ENCODE measurements at places on chromosomes 7 and 10.

GRCh38 chr10:113031147-113031546 is 81.1 kb downstream of the TCF7L2 start:
- DNase-seq: no peak

- DNase-seq: no peak
These were observed 217.6 kb downstream of the KCNMA1 start for GRCh38 chr10:77419979-77420378.

DNA sequence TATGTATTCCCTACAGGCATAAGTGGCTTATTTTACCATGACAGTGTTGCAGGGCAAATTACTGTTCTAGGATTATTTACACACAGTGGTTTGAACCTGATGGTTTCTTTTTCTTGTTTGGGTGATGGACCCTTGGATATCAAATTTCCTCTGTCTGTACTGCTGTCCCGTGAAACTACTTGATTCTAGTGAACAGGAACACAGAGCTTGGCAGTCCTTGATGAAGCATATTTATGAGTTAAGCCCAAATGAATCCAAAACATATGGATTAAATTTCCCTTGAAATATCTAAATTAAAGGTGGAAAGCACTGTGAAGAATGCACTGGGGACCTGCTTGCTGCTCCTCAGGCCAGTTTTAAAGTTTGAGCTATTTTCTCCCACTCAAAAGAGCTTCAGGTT is 635.3 kb downstream of the INHBA start:
- no peak for DNase-seq

DNA sequence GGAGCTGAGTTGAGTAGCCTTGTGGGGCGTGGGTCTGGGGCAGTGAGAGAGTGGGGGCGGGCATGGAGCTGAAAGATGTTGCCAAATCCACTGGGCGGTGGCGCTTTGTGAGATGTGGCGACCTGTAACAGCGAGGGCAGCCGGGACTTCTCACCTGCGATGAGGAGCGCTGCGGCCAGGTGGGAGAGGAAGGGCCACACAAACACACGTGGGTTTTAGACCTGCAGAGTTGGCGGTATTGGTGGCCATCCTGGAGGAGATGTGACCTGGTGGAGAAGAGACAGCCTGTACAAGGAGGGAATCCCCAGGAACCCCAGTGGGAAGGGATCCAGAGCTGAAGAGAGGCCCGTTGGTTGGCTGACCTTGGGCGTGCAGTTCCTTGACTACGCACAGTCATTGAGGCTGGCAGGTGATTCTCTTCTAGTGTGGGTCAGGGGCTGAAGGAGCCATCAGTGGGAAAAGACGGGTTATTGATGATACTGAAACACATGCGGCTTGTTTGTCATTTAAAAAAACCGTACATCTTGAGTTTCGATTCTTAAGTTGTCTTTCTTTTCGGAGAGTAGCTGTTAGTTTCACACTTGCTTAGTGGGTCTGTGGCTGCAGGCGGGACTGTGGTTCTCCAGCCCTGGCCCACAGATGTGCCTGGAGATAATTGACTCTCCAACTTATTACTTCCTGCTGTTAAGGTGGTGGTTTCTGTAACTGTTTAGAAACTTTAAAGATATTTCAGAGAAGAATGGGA is 2.4 kb downstream of the CHST12 start:
- peak; percentile 52 for DNase-seq

- no peak for DNase-seq
These were observed 311.7 kb upstream of the NFE2L3 start for GRCh38 chr7:25840209-25840792.

GRCh38 chr7:117230276-117231046 is 92.4 kb downstream of the WNT2 start:
- DNase-seq: no peak

DNA sequence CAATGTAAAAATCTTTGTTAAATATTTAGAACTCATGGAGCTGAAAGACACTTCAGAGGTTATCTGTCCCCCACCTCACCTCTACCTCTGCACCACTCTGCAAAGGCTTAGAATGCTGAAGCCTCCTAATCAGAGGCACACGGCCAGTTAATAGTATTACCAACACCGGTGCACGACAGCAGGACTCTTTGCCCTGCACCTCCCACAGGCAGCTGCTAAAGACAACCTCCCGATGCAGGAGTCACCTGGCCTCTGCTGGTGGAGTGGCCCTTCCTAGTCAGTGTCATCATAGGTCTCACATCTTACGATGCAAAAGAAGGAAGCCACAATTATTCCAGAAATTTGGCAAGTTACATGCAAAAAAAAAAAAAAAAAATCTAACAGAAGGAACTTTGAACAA is 66.6 kb upstream of the MGMT start:
- DNase-seq: no peak

- DNase-seq: no peak
These were observed 36.6 kb upstream of the CALD1 start for GRCh38 chr7:134742688-134743350.

DNA sequence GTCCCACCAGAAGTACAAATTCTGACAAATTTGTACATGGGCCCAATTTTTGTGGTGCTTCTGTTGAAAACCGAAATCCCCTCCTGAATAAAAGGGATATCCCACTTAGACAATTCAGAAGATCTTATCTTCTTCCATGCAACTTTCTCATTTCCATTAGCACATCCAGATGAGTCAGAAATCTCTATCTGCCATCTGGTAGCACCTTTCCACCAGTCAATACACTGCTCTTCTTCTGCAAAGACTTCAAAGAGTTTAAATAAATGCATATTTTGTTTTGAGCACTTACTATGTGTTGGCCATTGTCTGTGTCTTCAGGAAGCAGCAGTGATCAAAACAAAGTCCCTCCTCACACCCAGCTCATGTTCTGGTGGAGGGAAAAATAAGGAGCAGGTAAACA is 12.7 kb upstream of the KLF6 start:
- DNase-seq: no peak

DNA sequence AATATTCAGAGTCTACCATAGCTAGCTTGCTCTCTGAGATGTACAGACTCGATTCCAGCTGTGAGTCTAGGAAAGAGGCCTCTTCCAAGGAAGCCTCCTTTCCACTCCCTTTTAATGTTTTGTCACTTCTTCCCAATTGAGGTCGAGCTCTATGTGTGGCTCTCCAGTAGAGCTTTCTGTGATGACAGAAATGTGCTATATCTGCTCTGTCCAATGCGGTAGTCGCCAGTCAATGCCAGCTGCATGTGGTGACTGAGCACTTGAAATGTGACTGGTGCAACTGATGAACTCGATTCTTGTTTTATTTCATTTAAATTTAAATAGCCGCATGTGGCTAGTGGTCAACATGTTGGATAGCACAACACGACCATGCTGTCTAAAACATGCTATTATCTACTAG is 387.0 kb upstream of the NRP1 start:
- DNase-seq: no peak

DNA sequence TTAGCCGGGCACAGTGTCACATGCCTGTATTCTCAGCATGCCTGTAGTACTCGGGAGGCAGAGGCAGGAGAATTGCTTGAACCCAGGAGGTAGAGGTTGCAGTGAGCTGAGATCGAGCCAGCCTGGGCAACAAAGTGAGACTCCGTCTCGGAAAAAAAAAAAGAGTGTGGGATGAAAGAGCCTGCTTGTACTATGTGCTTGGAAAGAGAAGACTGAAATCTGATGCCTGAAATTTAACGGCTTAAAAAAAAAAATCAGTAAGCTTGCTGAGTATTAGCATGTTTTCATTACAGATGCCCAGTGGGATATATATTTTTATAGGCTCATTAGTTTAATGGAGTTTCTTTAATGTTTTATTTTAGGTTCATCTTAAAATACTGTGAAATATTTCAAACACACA is 4.2 kb downstream of the NT5C2 start:
- DNase-seq: no peak

DNA sequence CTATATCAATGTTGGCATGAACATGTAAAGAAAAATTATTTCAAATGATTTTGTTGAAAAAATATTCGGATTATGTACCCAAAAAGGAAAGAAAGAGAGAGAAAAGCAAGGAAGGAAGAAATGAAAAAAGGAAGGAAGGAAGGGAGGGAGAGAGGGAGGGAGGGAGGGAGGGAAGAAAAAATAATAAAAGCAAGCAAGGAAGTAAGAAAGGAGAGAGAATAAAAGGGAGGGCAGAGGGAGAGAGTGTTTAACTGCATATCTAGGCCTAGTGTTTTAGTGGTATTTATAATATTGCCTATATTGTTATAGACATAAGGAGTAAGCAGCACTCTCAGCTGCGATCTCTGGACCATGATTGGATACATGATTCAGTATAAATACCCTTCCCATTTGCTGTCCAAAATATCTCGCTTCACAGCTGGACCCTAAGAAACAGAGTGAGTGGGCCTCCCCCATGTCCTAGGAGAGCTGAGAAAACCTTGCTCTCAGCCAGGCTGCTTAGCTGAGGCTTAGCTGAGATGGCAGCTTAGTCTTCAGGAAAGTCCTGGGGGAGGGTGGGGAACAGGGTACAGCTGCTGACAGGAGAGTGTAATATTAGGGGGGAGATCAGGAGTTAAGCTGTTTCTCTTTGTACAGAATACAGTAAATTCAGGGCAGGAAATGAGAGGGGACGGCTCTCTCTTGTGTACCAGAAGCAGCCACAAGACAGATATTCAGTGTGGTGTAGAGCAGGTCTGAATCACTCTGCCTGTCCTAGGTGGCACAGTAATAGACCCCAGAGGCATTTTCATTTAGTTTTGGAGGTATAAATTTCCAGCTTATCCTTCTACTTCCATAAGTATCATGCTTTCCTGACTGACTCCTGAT is 66.8 kb upstream of the TARP start:
- DNase-seq: no peak

DNA sequence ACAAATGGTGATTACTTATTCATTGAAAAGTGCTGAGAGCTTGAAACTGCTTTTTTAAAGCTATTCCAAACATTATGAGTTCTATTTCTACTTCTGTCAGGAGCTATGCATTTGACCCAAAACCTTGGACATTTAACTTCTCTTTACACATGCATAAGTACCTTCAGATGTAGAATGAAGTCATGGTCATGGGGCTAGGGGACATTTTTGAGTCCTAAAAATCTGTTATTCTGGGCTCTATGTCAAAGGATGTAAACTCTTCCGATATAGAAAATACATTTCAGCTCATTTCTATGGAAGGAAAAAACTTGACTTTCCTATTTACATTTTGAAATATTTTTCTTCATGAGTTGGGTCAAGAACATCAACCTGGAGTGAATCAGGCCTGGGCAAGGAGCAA is 179.5 kb upstream of the CXCL12 start:
- no peak for DNase-seq

DNA sequence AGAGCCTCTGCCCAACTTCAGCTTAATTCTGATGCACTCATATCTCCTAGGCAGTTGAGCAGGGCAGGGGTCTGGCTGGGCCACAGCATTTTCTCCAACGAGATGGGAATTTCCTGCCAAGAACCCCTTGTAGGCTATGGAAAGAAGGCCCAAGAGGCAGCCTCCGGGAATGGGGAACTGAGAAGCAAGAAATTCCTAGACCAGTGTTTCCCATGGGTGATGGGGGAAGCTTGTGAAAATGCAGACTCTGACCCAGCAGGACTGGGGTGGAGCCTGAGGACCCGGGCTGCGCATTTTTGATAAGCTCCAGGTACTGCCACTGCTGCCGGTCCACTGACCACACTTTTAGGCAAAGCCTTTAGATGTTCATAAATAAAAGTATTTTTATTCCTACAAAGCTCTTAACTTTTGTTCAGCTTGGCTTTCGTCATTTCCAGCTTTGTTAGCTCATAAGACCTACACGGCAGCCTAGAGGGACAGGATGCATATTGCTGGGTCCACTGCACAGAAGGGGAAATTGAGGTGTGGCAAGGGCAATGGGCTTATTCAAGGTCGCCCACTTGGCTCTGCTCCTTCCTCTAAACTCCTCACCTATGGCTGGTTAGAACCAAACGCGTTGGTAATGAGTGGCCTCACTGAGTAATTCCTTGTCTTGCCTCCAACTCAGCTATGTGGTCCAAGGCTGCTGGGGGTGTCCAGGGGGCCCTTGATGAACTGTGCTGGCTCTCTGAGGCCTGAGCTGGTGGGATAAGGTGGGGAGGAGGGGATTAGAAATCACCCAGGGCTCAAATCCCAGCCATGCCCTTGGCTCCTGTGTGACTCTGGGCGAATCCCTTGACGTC is 29.5 kb downstream of the ZCCHC24 start:
- no peak for DNase-seq

DNA sequence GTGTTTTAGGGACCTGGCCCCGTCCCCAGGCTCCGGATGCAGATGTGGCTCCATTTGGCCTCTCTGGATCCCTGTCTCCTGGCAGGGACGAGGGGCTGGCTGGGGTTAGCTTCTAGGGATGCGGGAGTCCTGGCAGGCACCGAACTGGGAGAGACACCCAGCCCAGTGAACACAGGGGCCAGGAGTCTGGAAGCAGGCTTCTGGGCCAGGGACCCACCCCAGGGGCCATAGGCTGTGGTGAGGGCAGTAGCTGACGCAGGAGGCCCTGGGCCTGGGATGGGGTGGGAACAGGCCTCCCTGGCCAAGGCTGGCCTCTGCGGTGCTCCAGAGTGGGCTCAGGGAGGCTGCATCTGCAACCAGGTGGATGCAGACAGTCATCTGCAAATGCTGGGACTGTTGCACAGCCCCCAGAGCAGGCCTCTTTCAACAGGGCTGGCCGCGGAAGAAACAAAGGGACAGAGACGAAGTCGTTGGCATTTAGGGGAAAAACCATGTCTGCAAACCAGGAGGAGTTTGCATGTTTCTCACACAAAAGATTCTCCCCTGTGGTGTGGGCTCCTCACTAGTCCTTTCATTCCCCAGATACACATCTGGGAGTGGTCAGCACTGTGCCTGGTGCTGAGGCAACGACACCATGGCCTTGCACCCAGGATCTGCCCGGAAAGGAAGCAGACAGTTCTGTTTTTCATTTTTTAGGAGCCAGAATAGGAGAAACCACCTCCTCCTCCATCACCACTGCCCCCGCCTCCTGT is 36.4 kb upstream of the ZNF488 start:
- no peak for DNase-seq

GRCh38 chr7:133364959-133365690 is 112.2 kb downstream of the EXOC4 start:
- DNase-seq: no peak

Measured in stimulated activated CD4-positive, alpha-beta T cell treated with anti-CD3 and anti-CD28 coated beads, Interleukin-15, amount 100 ng/mL, for 48 hours (primary cell).